ENCODE measurements at places on chromosomes 13 and 19. TPM values are rescaled to one million over a fixed set of nuclear protein-coding genes. Genes with fewer than 3 reads are reported as not detected.

KLK12 gene
- total RNA-seq, result 7.3 TPM

WDR87 gene
- total RNA-seq, result not detected

PLA2G4C gene
- not detected for total RNA-seq

LENG9 gene
- total RNA-seq, result 46.4 TPM

ZNF506 gene
- 1.8 TPM for total RNA-seq

ZNF285 gene
- not detected for total RNA-seq

ATP4A gene
- not detected for total RNA-seq

A1BG gene
- 0.47 TPM for total RNA-seq

NKPD1 gene
- 1.4 TPM for total RNA-seq

FBN3 gene
- not detected for total RNA-seq

SLITRK6 gene
- 9.2 TPM for total RNA-seq

PTGIR gene
- not detected for total RNA-seq

TMC4 gene
- 45.3 TPM for total RNA-seq

RELB gene
- total RNA-seq, result 11.4 TPM

CYP4F22 gene
- total RNA-seq, result not detected

PSG7 gene
- total RNA-seq, result not detected

EBI3 gene
- not detected for total RNA-seq

IGFL3 gene
- total RNA-seq, result not detected

PCDH17 gene
- total RNA-seq, result not detected

ZNF724 gene
- 0.70 TPM for total RNA-seq

ELSPBP1 gene
- total RNA-seq, result not detected

RNF17 gene
- not detected for total RNA-seq

ZNF555 gene
- 1.3 TPM for total RNA-seq

ETV2 gene
- 2.0 TPM for total RNA-seq

F2RL3 gene
- total RNA-seq, result not detected

KLK2 gene
- not detected for total RNA-seq

SULT2A1 gene
- not detected for total RNA-seq

ZNF284 gene
- 0.63 TPM for total RNA-seq

AP1M2 gene
- 159 TPM for total RNA-seq

SLC6A16 gene
- 0.26 TPM for total RNA-seq

CD79A gene
- 0.81 TPM for total RNA-seq

CEACAM6 gene
- total RNA-seq, result 11.0 TPM

PTH2 gene
- total RNA-seq, result not detected

PRTN3 gene
- total RNA-seq, result not detected

NCCRP1 gene
- total RNA-seq, result 0.31 TPM

RTBDN gene
- total RNA-seq, result 0.16 TPM

ZNF675 gene
- 2.9 TPM for total RNA-seq

MISP gene
- total RNA-seq, result 211 TPM

VASP gene
- 506 TPM for total RNA-seq

CGB3 gene
- total RNA-seq, result not detected

RXFP2 gene
- total RNA-seq, result not detected

NDUFS7 gene
- 133 TPM for total RNA-seq

HSD17B14 gene
- not detected for total RNA-seq

CEP89 gene
- total RNA-seq, result 30.3 TPM

GRIK5 gene
- total RNA-seq, result 0.21 TPM

PROZ gene
- not detected for total RNA-seq

C19orf47 gene
- 35.7 TPM for total RNA-seq

DOCK9 gene
- 44.2 TPM for total RNA-seq

BEST2 gene
- total RNA-seq, result 0.48 TPM

TUBA3C gene
- not detected for total RNA-seq

NALCN gene
- not detected for total RNA-seq

ZNF583 gene
- total RNA-seq, result not detected

GRK1 gene
- not detected for total RNA-seq

Measured in HT-29 (cell line).